ENCODE measurements at places on chromosomes 12 and 14. TPM values are rescaled to one million over a fixed set of nuclear protein-coding genes. Genes with fewer than 3 reads are reported as not detected.

The PLA2G1B gene
- not detected for total RNA-seq

The RAB15 gene
- 43.3 TPM for total RNA-seq

The AVPR1A gene
- total RNA-seq: 0.24 TPM

The ERH gene
- 188 TPM for total RNA-seq

The RNF41 gene
- total RNA-seq: 77.1 TPM

The FITM1 gene
- not detected for total RNA-seq

The GPRC5D gene
- not detected for total RNA-seq

DNA sequence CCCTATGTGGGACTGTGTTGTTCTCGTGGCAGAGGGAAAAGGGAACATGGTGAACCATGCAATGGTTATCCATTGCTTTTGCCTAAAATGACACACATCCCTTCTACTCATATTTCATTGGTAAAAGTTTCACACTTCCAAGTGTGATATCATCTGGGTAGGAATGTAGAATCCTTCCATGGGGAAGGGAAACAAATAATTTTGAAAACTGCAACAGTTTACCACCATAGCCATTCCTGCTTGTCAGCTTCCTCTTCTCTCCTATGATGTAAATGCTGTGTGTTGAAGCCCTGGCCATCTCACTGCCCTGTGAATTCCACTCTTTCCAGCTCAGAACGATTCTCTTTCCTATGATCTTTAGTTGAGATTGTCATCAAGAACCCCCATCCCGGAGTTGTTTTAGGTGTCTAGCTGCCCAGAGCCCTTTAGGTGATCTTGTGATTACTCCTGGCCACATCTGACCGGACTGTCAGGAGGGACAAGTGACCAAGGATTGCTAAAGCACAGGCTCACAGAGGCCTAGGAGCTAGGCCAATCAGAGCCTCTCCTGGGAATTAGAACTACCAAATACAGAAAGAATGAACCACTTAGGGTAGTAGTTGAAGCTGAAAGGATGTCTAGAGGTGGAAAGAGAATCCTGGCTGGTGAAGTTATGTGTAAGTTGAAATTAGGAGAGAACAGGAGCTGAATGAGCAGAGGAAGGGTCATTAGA, 84.6 kb downstream of the VCPKMT start:
- no peak overlapping the region for H3K4me3 ChIP-seq
- DNase-seq: no peak
- no peaks in the 10 kb centered on the region for H3K36me3 ChIP-seq
- H3K27me3 ChIP-seq: no peaks in the 10 kb centered on the region
- no peak overlapping the region for H3K27ac ChIP-seq

DNA sequence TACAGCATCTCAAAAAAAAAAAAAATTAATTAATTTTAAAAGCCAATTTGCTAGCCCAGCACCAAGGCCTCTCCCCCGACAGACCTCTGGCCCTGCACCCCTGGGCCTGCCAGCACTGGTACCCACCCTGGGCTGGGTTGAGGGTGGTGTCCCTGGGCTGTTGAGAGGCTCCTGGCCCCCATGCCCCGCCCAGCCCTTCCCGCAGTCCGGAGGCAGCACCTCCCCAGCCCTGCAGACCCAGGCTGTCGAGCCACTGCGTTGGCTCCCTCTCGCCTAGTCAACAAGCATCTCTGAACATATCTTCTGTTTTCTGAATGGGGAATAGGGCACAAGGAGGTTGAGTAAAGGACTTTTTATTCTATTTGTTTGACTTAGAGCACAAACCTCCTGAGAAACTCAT, 87.1 kb downstream of the FBXL14 start:
- H3K36me3 ChIP-seq: no peaks in the 10 kb centered on the region
- no peak overlapping the region for H3K27ac ChIP-seq
- H3K4me3 ChIP-seq: no peak overlapping the region
- H3K4me1 ChIP-seq: no peaks in the 10 kb centered on the region
- no peak for DNase-seq
- H3K27me3 ChIP-seq: no peaks in the 10 kb centered on the region

DNA sequence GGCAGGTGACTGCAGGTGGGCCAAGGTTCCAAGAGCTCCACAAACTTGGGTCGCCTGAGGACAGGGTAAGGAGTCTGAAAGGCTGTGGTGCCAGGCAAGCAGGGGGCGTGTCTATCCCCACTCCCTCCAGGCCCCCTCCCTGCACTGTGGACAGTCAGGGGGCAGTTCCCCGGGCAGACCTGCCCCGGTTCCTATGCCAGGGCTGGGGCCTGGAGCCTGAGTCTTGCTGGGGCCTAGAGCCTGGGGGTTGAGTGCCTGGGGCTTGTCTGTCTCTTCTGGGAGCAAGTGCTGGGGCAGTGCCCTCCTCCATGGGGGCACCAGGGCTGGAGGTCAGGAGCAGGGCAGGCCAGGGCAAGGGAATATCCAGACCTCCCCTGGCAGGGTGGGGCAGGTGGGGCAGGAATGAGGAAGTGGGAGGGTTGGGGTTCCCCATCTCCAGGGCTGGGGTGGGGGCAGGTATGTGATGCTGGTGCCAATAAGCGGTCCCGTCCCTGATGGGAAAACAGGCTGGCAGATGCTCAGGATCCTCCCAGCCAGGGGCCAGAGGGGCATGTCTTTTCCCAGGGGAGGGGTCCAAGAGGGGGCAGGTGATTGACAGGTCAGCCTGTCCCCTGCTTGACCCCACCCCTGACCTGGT, 11.9 kb upstream of the TNFAIP2 start:
- peaks cover 22% of the 10 kb centered on the region for H3K27me3 ChIP-seq
- H3K36me3 ChIP-seq: no peaks in the 10 kb centered on the region
- peaks cover 21% of the 10 kb centered on the region for H3K4me1 ChIP-seq
- H3K4me3 ChIP-seq: peak overlapping the region; percentile 56
- no peak for DNase-seq

GRCh38 chr14:104107611-104108569, 22.4 kb downstream of the ASPG start:
- no peak overlapping the region for H3K27ac ChIP-seq
- DNase-seq: no peak
- no peak overlapping the region for H3K4me3 ChIP-seq
- no peaks in the 10 kb centered on the region for H3K36me3 ChIP-seq

GRCh38 chr14:24940213-24940783, 109.6 kb downstream of the STXBP6 start:
- H3K36me3 ChIP-seq: no peaks in the 10 kb centered on the region
- H3K27ac ChIP-seq: no peak overlapping the region
- no peaks in the 10 kb centered on the region for H3K27me3 ChIP-seq

DNA sequence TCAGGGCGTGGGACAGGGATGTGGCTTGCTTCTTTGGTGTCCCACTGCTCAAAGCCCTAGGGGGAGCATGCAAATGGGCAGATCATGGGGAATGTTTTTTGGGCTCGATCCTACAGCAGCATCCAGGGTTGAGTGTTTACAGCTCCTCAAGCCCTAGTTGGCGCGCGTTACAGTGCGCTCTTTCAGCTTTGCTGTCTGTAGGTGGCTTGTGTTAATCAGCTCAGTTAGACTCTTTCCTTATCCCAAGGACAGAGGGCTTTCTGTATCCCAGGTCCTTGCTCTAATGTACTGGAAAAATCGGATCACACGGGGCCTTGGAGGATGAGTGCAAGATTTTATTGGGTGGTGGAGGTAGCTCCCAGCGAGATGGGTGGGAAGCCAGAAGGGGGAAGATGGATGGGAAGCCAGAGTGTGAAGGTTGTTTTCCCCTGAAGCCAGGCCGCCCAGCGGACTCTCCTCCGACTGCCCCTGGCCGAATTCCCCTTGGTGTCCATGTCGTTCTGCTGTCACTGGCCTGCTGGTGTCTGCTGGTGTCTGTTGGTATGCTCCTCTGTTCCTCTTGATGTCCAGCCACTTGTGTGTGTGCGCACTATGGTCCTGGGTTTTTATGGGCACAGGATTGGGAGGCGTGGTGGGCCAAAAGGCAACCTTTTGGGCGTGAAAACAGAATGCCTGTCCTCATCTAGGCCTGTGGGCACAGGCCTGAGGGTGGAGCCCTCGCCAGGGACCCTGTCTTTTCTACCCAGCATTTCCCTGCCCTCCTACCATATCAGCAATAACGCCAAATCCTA, 10.7 kb upstream of the TXNRD1 start:
- H3K27me3 ChIP-seq: no peaks in the 10 kb centered on the region
- DNase-seq: no peak
- peaks cover 5% of the 10 kb centered on the region for H3K4me1 ChIP-seq
- H3K36me3 ChIP-seq: no peaks in the 10 kb centered on the region
- H3K27ac ChIP-seq: no peak overlapping the region
- H3K4me3 ChIP-seq: no peak overlapping the region

DNA sequence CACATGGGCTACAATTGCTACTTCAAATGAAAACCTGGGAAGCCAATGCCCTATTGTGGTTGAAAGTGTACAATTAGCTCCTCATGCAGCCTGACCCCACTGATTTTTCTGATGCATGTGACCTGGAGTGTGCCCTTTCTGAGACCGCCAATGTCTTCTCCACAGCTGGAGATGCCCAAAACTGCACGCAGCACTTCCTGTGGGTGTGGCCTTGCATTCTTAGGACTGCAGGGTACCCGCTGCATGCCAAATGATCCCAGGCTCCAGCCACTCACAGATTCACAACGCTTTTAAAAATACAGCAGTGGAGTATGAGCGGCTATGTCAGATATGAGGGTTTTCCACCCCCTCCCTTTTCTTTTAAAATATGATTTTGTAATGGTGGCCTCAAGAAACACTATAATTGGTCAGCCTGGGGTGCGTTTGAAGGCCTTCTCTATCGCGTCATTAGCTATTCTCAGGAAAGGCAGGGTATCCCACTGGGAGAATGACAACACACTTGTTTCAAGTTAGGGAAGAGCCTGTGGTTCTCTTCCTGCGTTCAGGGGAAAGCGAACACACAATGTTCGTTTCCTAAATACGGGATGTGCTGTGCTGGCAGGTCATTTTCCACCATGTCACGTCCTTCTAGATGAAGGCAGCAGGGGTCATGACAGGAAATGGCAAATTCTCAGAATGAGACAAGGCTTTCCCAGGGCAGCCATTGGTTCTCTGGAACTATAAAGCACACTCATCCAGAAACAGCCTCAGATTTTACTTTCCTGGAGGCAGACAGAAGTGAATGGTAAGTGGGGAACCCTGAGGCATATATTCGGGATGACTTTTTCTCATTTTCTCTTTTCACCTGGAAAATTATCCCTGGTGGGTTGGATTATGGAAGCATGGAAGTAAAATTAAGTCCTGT, at the start of gene APOLD1:
APOLD1 (plus strand) TSS at position 749 of the 904 bp plus-strand sequence; CDS start at position 782, 33 bp downstream.
- no peaks in the 10 kb centered on the region for H3K36me3 ChIP-seq
- DNase-seq: peak; percentile 69
- H3K27me3 ChIP-seq: peaks cover 31% of the 10 kb centered on the region
- H3K4me1 ChIP-seq: peaks cover 15% of the 10 kb centered on the region
- peak within 1 kb of the TSS; percentile 63 for H3K4me3 ChIP-seq

Data from GM23338 (cell line).